ENCODE measurements at places on chromosomes 1 and 21. TPM values are rescaled to one million over a fixed set of nuclear protein-coding genes. Genes with fewer than 3 reads are reported as not detected.

Gene SPSB1
- total RNA-seq: 56.3 TPM

DNA sequence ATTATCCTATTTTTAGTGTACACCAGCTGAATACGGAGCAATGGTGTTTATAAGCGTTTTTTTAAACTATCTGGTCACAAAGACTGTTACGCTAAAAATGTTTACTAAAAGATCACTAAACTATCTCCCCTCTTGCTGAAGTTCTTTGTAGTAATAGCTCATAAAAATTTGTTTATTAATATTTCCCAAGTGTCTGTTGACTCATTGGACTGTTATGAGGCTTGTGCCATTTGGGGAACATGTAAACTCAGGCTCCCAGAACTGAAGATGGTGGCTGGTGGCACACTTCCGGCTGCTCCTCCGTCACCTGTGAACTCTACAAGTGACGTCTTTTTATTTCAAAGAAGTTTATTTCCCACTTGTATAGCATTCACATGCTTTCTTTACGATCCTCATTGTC, 46.3 kb downstream of the AIDA start:
- no peak for ATAC-seq

DNA sequence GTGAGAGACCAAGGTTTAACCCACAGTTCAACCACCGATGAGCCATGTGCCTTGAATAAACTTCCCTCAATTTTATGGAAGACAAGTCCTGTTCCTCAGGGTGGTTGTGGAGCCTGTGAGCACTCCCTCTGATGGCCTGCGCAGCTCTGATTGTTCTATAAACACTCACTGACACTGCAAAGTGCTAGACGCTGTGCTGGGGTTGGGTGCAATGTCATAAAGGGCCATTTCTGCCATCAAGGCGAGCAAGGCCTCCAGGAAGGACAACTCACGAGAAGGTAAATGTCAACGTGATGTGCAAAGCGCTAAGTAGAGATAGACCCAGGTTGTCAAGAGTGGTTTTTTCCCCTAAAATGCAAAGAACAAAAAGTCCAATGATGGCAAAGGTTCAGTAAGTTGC, 75.7 kb upstream of the SYT6 start:
- no peak for ATAC-seq

DNA sequence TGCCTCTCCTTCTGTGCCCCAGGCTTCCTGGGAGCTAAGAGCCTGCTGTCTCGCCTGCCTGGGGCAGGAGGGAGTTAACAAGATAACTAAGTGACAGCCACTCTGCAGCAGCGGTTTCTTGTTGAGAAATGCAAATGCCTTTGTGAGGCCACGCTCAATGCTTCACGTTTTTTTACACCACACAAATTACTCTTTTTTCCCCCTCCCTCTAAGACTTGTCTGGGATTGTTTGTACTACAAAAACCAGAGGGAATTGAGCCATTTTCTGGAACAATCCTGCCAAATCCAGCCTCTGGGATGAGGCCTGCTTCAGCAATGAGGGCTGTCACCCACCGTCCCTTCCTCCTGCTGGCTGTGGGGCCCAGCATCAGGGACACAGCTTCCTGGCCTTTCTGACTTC, 119.6 kb downstream of the ACTL8 start:
- no peak for ATAC-seq

Gene ADAMTSL4
- 42.9 TPM for total RNA-seq

Gene ENSA
- 172 TPM for total RNA-seq

- ATAC-seq: no peak
Measured at GRCh38 chr1:41574842-41575241, 90.4 kb upstream of the EDN2 start.

DNA sequence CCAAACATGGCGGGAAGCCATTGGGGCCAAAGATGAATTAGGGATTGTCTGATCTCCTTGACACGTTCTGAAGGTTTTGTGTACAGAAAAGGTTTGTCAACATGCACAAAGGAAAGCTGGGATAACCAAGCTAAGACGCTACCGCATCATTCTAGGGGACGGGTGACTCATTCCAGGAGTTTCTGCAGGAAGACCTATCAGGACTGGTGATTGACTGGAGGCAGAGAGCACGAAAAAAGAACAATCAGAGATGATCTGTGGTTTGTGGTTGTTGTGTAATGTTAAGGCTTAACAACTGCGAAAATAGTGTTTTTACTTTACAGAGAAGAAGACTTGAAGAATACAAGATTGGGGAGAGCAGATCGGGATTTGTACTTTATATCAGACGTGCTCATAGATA, 22.2 kb upstream of the ERG start:
- ATAC-seq: no peak
